ENCODE measurements at places on chromosomes 3 and 15.

GRCh38 chr3:134284438-134284837 is 33.8 kb upstream of the RYK start:
- DNase-seq, result no peak

GRCh38 chr3:23611737-23612295 is 193.9 kb upstream of the UBE2E1 start:
- DNase-seq, result no peak

- DNase-seq, result no peak
These were observed 81.7 kb downstream of the BTD start for GRCh38 chr3:15683253-15683652.

- DNase-seq, result no peak
These were observed 9.0 kb downstream of the AQP9 start for GRCh38 chr15:58147171-58147611.

DNA sequence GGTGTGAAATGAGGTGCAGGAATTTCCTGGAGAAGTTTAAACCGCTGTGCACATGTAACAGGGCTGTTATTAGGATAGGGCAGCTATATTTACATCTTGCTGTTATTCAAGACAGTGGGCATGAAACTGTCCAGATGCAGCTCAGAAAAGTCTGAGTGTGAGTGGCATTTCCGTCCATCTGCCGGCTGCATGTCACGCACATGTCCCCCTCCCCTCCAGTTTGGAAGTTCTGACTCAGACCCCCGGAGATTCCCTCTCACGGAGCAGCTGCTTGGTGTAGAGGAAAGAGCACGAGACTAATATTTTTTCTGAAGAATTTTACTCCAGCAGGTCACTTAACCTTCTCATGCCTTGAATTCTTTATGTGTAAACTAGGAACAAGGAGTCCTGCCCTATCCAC is 69.8 kb downstream of the FEM1B start:
- no peak for DNase-seq

DNA sequence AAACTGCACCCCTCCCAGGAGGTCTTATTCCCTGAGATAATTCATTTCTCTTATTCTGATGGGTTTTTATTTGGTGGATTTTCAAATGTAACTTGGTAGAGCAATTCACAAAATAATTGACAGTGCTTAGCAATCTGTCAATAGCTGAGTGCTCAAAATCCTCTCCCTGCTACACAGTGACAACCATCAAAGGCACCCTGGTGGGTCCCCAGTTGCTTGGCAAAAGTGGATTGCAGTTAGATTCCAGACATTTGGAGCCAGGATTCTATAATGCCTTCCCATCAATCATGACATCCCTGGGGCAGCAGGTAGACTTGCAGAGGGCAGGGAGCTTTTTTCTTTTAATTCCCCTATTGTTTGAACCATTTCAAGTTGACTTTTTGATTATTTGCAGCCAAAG is 59.0 kb downstream of the FHIT start:
- DNase-seq, result no peak

DNA sequence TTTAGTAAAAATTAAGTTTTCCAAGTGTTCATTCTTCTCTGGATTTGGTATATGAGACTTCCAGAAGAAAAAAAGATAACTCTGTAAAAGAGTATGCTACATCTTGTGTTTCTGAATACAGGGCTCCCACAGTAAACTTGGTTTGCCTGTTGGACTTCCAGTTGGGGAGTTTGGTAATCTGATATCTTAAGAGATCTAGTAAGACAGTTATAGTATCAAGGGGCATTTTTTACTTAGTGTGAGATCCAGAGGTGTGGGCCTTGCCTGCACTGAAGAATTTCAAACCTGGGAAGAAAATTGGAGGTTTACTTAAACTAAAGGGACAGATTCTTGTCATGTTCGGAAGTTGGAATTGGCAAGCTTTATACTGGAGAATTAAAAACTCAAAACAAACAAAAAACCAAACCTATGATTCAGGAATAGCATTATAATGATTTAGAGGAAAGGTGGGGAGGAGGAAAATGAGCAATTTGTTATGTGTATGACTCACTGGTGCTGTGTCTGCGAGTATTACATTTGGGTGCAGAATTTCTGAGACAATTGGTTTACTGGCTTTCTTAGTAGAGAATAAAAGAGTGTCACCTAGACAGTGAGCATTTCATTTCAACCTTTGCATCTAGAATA is 58.9 kb upstream of the ULK4 start:
- no peak for DNase-seq

DNA sequence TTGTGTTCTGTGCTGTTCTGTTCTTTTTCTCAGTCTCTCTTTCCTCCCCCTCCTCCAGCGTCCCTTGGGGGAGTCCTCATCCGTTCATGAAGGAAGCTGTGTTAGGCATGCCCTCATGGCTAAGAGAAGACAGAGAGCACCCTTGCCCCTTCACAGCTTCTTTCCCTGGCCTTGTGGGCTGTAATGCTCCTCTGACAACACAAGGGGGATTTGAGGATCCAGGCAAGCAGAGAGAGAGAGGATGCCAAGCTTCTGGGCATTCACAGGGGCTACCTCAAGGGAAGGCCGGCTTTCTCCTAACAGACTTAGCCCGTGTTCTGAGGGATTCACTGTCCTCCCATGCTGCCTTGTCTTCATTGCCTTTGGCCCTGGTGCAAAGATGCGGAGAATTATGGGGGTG is 389.5 kb downstream of the LRTM1 start:
- DNase-seq, result no peak

- no peak for DNase-seq
These were observed 19.2 kb downstream of the GYG1 start for GRCh38 chr3:149010504-149010951.

GRCh38 chr3:28207000-28207733 is 34.3 kb upstream of the CMC1 start:
- no peak for DNase-seq

Measured in stimulated activated CD4-positive, alpha-beta T cell treated with anti-CD3 and anti-CD28 coated beads, Interleukin-15, amount 100 ng/mL, for 1 hour (primary cell).